ENCODE measurements at places on chromosomes 2 and 18. TPM values are rescaled to one million over a fixed set of nuclear protein-coding genes. Genes with fewer than 3 reads are reported as not detected.

- DNase-seq: no peak
These were observed 208.0 kb downstream of the C1D start for GRCh38 chr2:67854798-67855197.

ST3GAL5 gene
- total RNA-seq: 10.6 TPM

- DNase-seq: no peak
These were observed 53.5 kb upstream of the LCLAT1 start for GRCh38 chr2:30393510-30393909.

- no peak for DNase-seq
These were observed 93.7 kb upstream of the HS6ST1 start for GRCh38 chr2:128412181-128412871.

DNA sequence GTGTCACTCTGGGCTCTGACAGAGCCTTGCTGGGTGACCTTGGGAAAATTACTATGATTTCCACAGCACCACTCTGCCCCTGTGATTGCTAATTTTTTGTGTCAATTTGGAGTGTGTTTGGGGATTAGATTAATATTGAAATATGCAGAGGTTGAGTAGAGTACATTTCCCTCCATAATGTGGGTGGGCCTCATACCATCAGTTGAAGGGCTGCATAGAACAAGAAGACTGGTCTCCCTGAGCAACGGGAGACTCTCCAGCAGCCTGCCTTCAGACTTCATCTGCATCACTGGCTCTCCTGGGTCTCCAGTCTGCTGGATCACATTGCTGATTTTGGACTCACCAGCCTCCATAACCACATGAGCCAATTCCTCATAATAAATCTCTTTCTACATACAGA, 313.7 kb downstream of the TNS1 start:
- DNase-seq: no peak

Measured in left cardiac atrium (tissue), 4 donors.